IMR-90 (cell line): ENCODE measurements at places on chromosomes 16 and 17. TPM values are rescaled to one million over a fixed set of nuclear protein-coding genes. Genes with fewer than 3 reads are reported as not detected.

- DNase-seq = no peak
These were observed 166.4 kb downstream of the C16orf95 start for GRCh38 chr16:87150681-87151280.

DNA sequence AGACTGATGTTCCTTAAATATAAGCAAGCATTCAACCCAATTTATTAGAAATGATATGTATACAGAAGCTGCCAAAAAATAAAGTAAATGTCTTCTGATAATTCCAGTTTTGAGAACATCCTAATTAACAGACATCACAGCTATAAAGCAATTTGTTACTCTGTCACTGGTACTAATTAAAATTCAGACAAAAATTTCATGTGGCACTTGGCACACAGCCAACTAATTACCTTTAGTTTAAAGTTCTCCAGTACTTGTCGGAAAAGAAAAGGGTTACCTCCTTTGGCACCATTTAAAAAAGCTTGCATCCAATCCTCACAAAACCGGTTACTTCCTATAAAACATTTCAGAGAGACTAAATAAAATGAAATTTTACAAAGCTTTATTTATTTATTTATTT lies 8.8 kb downstream of the C17orf75 start:
- DNase-seq = no peak

GRCh38 chr17:75821552-75821951 lies 22.7 kb downstream of the UNC13D start:
- no peak for DNase-seq

DNA sequence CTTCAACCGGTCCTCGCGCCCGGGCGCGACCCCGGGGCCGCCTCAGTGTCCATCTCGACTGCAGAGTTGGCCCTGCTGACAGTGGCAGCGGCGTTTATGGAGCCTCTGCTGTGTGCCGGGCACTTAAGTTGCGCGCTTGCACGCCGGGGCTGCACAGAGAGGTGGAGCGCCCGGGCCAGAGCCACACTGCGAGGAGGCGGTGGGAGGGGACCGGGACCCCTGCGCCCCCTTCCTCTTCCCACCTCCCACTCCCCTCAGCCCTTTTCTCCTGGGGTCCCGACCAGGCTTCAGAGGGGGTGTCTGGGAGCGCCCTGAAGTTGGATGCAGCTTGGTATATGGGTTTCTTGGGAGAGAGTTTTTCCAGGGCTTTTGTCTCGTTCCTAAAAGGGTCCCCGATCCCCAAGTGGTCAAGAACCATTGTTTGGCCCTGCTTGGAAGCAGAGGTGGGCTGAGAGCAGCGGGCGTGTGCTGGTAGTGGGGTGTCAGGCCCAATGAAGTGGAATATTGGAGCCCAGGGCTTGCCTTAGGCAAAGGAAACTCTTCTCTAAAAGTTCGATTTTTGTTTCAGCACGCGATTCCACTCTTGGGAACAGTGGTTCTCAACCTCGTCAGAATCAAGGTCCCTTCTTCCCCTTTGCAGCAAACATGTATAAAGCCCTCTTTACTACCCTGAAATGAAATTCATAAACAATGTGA lies 605 bp downstream of the MRTFB start:
- no peak for DNase-seq

GRCh38 chr16:11685844-11686618 lies 17.8 kb downstream of the SNN start:
- peak; percentile 69 for DNase-seq

- DNase-seq = peak; percentile 92
These were observed 38.9 kb upstream of the CMIP start for GRCh38 chr16:81405702-81406113.

- DNase-seq = peak; percentile 69
These were observed 100.1 kb upstream of the TOB1 start for GRCh38 chr17:50966163-50966666.

DNA sequence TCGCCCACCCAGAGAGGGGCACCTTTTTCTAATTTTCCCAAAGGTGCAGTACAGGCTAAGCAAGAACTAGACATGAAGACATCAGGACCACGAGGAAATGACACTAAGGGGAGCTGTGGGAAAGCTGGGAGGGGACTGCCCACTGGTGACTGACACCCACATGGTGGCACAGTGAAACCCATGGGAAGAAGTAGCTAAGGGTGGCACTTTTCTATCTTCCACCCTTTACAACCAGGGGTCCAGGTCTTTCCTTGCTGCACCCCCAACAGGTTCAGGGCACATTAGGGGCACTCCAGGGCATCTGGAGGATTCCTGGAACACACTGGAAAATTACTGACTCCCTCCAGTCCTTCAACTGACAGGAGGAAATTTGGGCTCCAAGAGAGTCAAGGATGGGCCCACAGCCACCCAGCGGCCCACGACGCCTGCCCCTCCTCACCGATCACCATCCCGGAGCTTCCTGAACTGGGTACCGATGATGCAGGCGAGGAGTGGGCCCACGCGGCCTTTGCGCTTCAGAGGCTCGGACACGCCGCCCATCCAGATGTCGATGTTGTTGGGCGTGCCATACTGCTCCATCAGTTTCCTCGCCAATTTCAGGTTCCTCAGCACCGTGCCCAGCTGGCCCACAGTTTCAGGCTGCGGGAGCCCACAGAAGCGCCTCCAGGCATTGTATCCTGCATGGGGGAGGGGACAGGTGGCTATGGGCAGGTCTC lies 9.4 kb downstream of the MPO start:
- no peak for DNase-seq

- DNase-seq = no peak
These were observed 50.5 kb downstream of the IKZF3 start for GRCh38 chr17:39813631-39814030.

- no peak for DNase-seq
These were observed 56.7 kb downstream of the CEP112 start for GRCh38 chr17:66135219-66135618.

- peak; percentile 54 for DNase-seq
These were observed 24.5 kb downstream of the STXBP4 start for GRCh38 chr17:54992797-54993639.

DNA sequence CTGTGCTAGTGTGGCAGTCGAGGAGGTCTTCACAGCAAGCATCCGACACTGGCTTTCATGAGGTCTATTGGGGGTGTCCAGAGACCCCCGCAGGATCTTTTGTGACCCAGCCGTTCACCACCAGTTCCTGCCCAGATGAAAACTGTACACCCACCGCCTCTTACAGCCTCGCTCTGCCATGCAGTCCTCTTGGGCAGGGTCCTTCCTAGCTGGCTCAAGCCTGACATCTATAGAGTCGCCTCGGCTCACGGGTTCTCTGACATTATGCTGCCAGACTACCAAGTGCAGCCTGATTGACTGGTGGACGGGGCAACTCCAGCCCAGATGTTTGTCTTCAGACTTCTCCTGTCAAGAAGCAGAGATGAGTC lies 14.6 kb upstream of the CLEC10A start:
- DNase-seq = no peak

DNA sequence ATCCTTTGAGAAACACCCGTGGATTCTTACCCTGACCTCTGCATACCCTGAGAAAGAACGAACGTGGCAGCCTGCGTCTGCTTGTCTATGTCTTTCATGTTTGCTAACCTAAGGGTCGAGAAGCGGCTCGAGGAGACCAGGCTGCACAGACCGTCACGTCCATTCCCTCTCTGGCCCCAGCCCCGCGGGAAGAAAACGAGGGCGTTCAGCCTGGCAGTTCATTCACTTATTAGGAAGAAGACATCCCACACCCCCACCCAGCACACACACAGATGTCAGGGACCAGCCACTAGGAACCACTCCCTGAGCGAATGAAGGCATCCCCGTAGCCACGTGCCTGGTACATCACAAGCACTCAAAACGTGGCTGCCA lies 655 bp upstream of the MTHFSD start:
- DNase-seq = no peak

GRCh38 chr17:45108595-45109521 lies 23.5 kb downstream of the PLCD3 start:
- no peak for DNase-seq

- no peak for DNase-seq
These were observed 41.6 kb downstream of the RNF157 start for GRCh38 chr17:76198702-76199101.

GRCh38 chr16:879986-880385 lies 79.5 kb upstream of the GNG13 start:
- DNase-seq = no peak

- DNase-seq = no peak
These were observed 6.6 kb downstream of the SEC14L1 start for GRCh38 chr17:77147357-77147801.

DNA sequence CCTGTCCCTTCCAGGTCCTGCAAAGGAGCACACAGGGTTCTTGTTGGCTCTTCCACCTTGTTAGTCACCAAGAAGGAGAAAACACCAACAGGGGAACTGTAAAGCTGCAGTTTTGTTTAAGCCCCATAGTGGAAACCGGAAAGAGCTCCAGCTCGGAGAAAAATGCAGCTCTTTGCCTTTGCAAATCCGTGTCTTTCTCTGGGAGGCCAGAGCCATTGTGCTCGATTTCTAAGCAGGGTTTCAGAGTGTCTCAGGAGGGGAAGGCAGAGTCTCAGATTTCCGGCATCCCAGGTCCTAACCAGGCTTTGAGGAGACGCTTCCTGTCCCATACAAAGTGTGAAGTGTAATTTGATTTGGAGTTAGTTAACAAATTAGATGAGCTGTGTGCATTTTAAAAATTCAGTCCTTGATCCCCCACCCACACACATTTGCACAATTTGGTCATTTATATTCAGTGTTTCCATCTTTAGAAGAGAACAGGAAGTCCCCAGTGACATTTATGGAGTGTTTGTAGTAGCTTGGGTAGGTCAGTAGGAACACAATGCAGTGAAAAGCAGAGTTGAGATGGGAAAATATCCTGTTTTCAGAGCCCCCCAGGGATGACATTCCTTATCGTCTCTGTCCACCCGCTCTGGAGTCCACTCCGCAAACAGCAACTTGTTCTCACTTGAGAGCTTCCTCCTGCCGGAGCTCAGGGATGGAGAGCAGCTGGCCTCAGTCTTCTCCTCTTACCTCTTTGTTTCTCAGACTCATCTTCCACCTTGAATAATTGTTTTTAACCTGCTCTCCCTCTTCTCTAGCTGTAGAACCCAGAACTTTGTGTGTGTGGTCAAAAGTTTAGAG lies 331.9 kb downstream of the SEC14L1 start:
- DNase-seq = peak; percentile 51

- DNase-seq = no peak
These were observed 30.9 kb downstream of the SLC6A2 start for GRCh38 chr16:55686671-55687070.

GRCh38 chr16:51137097-51137496 lies 14.0 kb downstream of the SALL1 start:
- DNase-seq = no peak

DNA sequence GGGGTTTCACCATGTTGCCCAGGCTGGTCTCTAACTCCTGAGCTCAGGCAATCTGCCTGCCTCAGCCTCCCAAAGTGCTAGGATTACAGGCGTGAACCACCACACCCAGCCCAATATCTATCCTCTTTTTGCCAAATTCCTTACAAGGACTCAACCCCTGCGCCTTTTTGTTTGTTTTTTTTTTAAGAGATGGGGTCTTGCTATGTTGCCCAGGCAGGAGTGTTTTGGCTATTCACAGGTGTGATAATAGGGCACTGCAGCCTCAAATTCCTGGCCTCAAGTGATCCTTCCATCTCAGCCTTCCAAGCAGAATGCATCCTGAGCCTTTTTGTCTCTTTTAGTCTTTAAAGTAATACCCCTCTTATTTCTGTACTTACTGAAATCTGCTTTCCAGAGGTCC lies 17.0 kb downstream of the SP2 start:
- no peak for DNase-seq

DNA sequence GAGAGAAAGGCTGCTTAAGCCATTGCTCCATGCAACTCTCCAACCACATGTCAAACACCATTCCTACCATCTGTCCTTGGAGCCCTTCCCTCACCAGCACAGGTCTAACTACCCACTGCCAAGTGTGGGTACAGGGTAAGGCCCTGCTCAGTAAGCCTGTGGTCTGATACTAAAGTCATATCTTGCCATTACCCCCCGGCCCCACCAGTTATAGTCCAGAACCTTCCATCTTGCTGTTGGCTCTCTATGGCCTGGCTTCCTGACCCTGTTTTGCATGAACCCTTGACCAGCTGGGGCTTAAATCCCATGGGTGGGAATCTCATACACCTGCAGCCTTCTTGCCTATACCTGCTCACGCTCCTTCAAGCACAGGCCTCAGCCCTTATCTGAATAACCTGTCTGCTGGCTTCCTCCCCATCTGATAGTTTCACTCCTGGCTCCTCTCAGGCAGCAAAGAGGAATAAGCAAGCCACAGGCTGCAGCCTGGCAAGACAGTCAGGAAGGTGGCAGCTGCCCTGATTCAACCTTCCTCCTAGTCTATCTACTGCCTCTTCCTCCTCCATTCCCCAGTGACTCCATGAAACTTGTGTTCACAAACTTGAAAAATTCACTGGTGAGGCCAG lies 64.1 kb downstream of the ZFHX3 start:
- DNase-seq = no peak

- DNase-seq = peak; percentile 88
These were observed 8.0 kb upstream of the GNA13 start for GRCh38 chr17:65064452-65065019.

- peak; percentile 53 for DNase-seq
These were observed 18.8 kb downstream of the ADORA2B start for GRCh38 chr17:15963670-15964110.

GRCh38 chr17:66526827-66527226 lies 224.4 kb downstream of the PRKCA start:
- DNase-seq = no peak

DNA sequence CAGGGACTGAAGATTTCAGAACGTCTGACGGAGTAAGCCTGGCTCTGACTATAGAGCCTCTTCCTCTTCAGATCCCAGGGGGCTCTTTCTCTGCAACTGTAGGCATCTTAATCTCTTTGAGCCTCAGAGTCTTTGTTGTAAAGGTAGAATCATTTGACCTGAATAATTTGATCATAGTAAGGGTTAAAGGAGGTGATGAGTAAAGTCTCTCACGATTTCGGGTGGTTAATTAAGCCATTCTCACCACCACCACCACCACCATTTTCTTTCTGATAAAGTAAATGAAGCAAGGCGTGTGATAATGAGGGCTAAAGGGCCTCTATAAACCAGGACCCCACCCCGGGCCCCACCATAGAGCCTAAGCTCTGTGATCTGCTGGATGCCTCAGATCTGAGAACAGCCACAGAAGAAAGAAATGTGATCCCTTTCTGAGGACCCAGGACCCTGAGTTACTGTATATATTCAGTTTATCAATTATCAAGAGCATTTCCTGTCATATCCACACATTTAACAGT lies 33.0 kb upstream of the ADAMTS18 start:
- no peak for DNase-seq

GRCh38 chr17:39679521-39680192 lies 8.2 kb downstream of the PGAP3 start:
- no peak for DNase-seq

GRCh38 chr17:62111562-62112171 lies 46.6 kb upstream of the MED13 start:
- no peak for DNase-seq

GRCh38 chr16:85028685-85029407 lies 1.3 kb downstream of the KIAA0513 start:
- DNase-seq = peak; percentile 47

- no peak for DNase-seq
These were observed 260.2 kb upstream of the N4BP1 start for GRCh38 chr16:48870141-48870540.

Gene KRTAP1-5
- total RNA-seq = 33.1 and 34.8 TPM in 2 replicates

Gene SAMD14
- total RNA-seq = 1.4 TPM in 2 replicates

Gene SLC38A8
- total RNA-seq = not detected in 2 replicates

Gene MT1G
- total RNA-seq = not detected in 2 replicates

Gene SYT17
- total RNA-seq = not detected in 2 replicates

Gene SCARF1
- 0.18 and 0.28 TPM in 2 replicates for total RNA-seq

Gene SEPTIN1
- total RNA-seq = not detected in 2 replicates

Gene MYL11
- total RNA-seq = not detected in 2 replicates

Gene AATK
- total RNA-seq = under 0.01 TPM in 1 of 2 replicates, not detected in the other

Gene OTOP2
- not detected in 2 replicates for total RNA-seq

Gene MYH1
- not detected in 2 replicates for total RNA-seq

Gene PTGES3L
- 1.4 and 2.2 TPM in 2 replicates for total RNA-seq

Gene ASIC2
- under 0.01 TPM in 1 of 2 replicates, not detected in the other for total RNA-seq

Gene SMIM5
- total RNA-seq = not detected in 2 replicates

Gene CD300A
- total RNA-seq = not detected in 2 replicates
